ENCODE measurements at places on chromosomes 1 and 21.
A peak's percentile ranks its signal among the peaks of the same experiment; 100 is the strongest.

DNA sequence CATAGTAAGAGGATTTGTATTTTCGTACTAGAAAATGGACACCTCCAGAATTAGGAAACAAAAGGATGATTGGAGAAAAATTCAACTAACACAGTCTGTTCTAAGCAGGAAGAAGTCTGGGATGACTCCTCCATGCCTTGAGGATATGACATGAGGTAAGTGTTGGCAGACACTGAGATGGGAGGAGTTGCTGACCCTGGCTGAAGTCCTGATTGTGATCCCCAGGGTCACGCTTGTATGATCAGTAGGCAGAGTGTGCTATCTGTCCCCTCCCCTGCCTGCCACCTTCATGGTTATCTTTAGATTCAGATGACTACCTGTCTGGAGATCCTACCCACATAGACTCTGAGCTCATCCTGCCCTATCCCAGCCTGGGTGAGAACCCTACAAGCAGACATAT, 249.1 kb downstream of the C1orf94 start:
- no peak for DNase-seq

DNA sequence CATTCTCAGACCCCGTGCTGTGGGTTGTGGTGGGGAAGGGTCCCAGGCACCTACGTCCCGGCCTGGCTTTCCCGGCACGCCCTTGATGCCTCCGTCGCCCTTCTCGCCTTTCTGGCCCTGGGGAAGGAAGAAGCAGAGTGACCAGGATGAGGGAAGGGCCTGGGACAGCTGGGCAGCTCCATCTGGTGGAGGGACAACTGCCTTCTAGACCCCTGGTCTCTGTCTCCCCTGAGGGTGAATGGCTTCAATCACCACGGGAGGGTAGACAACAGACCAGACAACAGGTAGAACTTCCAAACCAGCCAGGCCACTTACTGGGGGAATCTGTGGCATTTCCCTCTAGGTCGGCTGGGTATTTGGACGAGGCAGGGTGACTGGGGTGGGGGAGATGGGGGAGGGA, 11.9 kb downstream of the COL16A1 start:
- no peak for DNase-seq

DNA sequence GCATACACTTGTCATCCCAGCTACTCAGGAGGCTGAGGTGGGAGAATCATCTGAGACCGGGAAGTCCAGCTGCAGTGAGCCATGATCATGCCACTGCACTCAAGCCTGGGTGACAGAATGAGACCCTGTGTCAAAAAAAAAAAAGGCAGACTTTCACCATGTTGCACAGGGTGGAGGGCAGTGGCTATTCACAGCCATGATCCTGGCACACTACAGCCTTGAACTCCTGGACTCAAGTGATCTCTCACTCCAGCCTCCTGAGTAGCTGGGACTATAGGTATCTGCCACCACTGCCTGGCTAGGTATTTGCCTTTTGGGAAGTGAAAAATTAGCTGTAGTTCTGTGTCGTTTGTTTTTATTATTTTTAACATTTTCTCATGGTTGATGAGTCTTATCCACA, 19.1 kb downstream of the SPATA45 start:
- DNase-seq = no peak

DNA sequence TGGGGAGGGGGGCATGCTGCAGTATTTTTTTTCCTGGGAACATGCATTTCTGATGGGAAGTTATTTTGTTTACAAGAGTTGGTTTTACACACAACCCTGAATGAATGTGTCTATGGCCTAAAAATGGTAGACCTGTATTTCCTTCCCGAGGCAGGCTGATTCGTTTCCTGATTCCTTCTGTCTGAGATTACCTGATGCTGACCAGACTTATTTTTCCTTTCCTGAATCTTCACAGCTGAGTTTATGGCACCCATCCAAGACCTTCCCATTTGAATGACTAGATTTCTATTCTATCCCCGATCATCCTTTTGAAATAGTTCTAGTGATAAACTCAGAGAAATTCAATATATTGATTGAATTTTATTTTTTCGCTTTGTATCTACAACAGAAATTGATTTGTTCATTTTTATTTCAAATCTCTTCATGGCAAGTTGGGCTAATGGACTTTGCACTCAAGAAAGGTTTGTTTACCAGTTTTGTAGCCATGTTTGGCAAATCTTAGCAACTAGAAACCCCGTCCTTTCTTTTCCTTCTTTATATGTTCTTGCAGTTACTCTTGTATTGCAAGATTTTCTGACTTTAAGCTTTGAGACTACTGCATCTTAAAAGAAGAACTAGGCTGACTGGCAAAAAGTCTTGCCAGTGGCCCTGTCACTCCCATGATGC, 15.9 kb upstream of the PLEKHM2 start:
- DNase-seq = peak; percentile 5

- no peak for DNase-seq
These were observed 23.7 kb downstream of the NMNAT2 start for GRCh38 chr1:183394435-183394834.

DNA sequence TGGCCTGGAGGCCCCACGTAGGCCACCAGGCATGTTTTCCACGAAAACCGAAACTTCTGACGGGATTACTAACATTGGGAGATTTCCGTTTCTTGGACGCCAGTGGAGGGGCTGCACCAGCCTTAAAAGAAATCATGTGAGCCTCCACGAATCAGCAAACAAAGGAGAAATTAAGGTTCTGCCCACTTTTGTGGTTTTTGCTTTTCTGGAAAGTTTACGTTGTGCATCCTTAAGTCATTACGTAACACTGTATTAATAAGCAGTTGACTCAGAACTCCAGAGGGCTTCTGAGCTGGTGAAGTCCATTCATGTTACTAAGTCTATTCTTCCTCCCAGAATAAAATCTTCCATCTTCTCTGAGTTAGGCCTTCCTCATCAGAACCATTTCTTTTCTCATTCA, 168.5 kb downstream of the PSMG1 start:
- peak; percentile 95 for DNase-seq

- no peak for DNase-seq
These were observed 1061.4 kb downstream of the MRPL39 start for GRCh38 chr21:24545807-24546361.

GRCh38 chr1:4219826-4220225, 319.8 kb upstream of the C1orf174 start:
- no peak for DNase-seq

- DNase-seq = no peak
These were observed 25.4 kb upstream of the FMO1 start for GRCh38 chr1:171222936-171223335.

GRCh38 chr1:14783592-14783886, 185.1 kb downstream of the KAZN start:
- DNase-seq = no peak

DNA sequence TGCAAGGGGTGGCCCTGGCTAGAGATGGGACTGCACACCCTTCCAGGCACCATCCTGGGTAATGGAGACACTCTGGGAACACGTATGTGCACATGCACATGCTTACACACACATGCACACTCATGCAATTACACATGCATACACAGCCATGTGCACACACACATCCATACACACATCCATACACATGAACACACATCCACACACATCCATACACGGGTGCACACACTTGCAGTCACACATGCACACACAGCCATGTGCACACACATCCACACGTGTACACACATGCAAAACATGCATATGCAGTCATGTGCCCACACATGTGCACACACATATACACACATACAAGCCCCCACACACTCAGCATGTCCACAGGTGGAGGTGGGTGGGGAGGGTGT, 22.3 kb upstream of the POFUT2 start:
- DNase-seq = no peak

GRCh38 chr1:204741440-204741839, 55.9 kb upstream of the LRRN2 start:
- DNase-seq = no peak

DNA sequence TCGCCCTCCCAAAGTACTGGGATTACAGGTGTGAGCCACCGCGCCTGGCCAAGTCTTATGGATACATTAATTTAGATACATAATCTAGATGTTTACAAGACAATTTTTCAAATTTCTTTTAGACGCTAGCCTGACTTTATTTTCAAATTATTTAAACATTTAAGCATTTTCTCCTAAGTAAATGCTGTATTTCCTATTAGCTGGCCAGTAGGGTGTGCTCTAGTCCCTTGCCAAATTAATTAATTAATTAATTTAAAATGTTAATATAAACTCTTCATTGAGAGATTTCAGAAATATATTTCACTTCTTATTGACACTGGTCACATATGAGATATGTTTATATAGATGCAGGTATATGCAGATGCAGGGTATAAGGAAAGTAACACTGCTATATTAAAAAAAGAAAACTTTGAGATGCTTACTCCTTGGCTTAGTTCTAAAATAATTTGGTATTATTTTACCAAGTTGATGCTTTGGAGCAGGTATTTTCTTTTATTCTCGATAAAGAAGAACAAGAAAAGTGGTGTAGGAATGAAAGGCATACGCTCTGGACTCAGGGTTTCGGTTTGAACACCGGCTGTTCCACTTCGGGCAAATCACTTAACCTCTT, 5.2 kb upstream of the ERRFI1 start:
- DNase-seq = no peak

DNA sequence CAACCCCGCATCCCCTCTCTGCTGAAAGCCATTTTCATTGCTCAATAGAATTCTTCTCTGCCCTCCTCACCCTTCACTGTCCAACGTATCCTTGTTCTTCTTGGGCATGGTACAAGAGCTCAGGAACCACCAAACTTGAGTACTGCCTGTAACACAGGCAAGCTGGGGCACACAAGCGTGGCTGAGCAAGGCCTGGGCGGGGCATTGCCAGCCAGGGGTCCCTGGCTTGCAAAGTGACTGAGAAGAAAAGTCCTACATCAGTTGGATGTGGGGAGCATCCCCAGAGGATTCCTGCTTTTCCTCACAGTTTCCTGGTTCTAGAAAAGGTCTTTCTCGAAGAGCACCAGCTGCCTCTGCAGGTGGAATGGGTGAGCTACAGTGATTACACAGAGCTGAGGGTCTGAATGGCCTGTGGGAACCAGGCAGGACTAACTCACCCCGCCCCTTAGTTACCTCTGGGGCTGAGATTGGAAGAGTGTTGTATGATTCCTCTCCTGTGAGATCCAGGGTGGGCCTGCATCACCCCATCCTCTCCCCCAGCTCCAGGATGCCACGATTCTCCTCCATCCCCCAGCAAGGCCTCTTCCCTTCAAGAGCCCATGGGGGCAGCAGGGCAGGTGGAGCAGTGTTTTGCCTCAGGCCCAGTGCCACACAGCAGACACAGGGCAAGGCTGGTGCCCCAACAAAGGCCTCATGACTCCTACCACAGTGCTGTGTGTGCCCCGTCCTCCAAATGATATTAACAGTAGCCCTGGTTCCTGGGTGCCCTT, 121.9 kb downstream of the MATN1 start:
- DNase-seq = no peak

DNA sequence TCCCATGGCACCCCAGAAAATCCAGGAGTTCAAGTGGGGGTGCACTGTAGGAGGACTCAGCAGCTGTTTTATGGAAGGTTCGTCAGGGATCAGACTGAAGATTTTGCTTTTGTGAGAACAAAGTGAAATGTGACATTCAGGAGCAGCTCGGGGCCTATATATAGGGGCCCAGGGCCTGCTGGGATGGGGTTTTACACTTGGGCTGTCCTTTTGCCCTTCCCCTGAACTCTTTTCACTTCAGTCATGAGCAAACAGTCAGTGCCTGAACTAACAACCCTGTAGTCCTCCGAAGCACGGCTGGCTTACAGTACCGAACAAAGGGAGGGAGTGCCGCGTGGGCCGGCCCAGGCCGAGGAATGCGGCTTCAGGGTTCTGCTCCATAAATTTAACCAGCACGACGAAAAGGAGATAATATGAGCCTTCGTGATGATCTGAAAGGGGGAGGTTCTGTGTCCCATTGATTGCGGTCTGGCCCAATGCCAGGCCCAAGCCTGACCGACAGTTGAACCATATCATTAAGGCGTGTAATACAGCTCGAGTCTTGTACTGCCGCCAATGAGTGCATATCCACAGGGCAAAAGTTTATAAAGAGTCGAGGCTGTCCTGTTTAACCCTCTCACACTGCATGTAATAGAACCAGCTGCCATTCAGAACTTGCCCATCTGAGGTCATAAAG, 139.9 kb downstream of the DHRS3 start:
- DNase-seq = peak; percentile 99

DNA sequence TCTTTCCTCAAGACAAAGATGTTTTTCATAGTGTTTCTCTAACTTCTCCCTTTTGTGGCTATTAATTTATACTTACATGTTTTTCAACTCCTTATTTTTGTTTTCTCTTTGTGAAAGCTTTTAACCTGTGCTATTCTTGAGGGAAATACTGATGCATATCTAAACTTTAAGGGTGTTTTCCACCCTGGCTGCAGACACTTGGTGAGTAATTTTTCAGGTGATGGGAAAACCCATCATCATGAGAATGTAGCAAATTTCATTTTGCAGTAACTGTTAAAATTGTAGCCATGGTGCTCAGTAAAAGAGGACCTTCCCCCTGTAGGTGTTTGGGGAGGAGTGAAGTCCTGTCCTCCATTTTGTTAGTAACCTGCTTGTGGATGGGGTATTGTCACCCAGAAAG, 124.2 kb downstream of the LIPI start:
- DNase-seq = no peak

DNA sequence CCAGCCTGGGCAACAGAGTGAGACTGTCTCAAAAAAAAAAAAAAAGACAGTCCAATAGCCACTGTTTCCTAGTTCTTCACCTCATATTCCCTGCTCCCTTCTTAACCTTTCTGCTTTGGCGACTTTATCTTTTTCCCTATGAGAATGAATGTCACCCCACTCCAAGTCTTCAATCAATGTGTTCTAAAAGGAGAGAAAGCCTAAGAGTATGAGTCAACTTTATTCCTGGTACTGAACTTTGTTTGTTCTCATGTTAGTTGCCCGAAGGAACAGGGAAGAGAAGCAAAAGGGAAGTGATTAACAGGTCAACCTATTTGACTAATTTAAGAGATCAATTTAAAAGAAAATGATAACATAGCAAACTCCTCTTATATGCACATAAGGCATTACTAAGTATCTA, 39.9 kb upstream of the SLC16A1 start:
- no peak for DNase-seq

DNA sequence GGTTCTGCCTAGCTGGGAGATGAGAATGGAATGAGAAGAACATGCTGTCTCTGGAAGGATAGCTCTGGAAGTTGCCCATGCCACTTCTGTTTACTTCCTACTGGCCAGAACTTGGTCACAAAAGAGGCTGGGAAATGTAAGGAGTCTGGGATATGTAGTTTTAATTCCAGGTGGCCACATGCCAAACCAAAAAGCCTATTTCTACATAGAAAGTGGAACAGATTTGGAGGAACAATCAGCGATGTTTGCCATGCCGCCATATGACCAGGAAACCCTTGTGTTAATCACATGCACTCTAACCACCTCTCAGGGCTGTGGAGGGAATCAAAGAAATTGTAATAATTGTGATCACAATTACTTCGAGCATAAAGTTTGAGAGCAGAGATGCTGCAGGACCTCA, 10.0 kb upstream of the OLIG2 start:
- DNase-seq = no peak

DNA sequence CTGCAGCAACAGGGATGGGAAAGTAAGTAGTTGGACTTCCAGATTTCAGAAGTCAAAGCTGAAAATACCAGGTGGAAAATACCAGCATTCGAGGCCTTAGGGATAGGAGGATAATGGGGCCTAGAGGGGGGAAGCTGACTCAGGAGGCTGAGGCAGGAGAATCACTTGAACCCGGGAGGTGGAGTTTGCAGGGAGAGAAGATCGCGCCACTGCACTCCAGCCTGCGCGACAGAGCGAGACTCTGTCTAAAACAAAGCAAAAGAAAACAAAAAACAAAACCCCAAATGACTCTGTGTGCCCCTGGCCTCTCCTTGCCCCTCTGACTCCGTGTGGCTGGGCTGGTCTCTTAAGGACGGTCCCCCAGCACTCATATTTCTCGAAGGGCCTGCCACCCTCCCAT, 3.4 kb downstream of the SH2D2A start:
- DNase-seq = no peak
